Activated CD8-positive, alpha-beta memory T cell treated with anti-CD3 and anti-CD28 coated beads for 1 hour (primary cell): ENCODE measurements at places on chromosomes 3 and 15.

- DNase-seq, result no peak
These were observed 44.3 kb downstream of the ATP1B3 start for GRCh38 chr3:141920701-141921100.

- DNase-seq, result no peak
These were observed 4.3 kb downstream of the MASP1 start for GRCh38 chr3:187287256-187287655.

DNA sequence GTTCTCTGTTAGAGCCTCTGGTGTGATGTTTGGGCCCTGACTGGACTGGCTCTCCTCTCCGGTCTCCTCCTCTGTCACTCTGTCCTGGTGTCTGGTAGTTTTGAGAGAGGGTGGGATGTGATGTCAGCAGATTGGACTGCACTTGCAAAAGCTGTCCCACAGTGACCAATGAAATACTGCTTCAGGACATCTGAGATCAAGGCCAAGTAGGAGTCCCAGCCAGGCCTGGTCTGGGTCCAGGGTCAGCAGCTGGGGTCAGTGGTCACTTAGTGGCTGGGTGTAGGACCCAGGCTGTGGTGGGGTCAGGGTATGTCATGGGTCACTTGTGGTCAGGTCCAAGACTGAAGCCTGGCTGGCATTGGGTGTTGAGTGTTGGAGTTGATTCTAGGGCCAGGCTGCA is 20.9 kb downstream of the ALDH1L1 start:
- DNase-seq, result no peak

- no peak for DNase-seq
These were observed 1.5 kb downstream of the CRYBG3 start for GRCh38 chr3:97823046-97824004.

DNA sequence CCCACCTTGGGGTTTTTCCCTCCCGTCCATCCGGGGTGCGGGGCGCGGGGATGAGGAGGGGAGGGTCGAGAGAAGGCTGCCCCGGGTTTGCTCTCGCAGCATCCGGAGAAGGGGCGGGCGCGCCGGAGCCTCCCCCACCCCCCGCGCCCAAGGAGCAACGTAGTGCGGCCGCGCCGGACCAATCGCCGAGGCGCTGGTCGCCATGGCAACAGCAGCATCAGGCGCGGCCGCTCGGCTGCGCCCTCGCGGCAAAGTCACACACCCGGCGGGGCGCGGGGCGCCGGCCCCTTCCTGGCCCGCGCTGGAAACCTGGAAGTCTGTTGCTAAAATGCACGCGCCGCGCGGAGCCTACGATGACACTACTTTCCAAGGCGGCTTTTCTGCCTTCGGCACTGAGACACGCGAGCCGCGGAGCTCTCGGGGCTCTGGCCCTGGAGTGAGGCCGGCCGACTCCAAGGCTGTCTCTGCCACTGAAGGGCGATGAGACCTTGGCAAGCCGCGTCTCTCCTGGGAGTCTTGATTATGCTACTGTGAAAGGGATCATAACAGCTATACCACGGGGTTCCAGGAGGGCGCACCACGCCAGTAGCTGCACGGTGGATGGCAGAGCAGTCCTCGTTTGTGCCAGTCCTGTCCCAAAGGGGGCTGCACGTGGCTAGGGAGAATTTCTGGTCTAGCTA is at the start of gene IQSEC1:
TSS of gene IQSEC1 (minus strand) at position 104 of the 680 bp plus-strand sequence. CDS start 415 bp downstream, outside the sequence.
- peak; percentile 22 for DNase-seq
